ENCODE measurements at places on chromosomes 11 and 22.

DNA sequence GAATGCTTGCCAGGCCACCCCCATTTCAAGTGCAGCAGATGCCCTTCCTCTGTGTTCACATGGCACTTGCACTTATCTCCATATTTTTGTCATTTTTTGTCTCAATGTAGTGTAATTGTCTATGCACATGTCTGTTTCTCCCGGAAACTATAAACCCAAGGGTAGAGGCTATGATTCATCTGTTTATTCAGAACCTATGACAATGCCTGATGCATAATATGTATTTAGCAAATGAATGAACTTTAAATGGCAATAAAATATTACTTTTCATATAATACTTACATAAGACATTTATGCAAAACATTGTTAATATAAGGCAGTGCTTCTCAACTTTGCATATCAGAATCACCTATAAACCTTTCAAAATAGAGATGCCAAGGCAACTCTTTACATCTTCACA lies 6.7 kb downstream of the PAK1 start:
- DNase-seq: no peak

GRCh38 chr11:58757439-58757838 lies 25.7 kb upstream of the GLYAT start:
- no peak for DNase-seq

GRCh38 chr11:103826856-103827255 lies 209.6 kb upstream of the DDI1 start:
- DNase-seq: no peak

GRCh38 chr11:30143098-30143705 lies 87.6 kb upstream of the FSHB start:
- no peak for DNase-seq

DNA sequence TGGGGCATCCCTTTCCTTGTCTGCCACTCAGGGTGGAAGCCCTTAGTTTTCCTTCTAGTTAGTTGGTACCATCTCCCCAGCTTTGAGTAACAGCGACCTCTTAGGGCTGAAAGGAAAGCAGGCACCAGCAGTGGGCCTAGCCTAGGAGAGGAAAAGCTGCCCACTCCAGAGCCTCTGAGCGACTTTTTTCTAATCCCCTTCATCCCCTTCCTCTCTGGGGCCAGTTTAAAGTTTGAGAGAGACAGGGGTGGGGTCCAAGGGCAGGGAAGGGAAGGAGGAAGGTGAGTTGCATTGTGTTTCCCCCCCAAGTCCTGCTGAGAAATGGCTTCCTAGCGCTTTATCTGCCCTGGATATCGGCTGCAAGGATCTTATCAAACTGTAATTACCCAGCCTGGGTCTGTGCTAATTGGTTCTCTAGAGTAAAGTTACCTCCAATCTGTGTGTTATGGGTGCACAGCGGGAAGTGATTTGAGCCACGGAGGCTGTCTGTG lies 573.9 kb upstream of the CADM1 start:
- DNase-seq: no peak

GRCh38 chr11:112548641-112549040 lies 288.0 kb upstream of the PLET1 start:
- no peak for DNase-seq

DNA sequence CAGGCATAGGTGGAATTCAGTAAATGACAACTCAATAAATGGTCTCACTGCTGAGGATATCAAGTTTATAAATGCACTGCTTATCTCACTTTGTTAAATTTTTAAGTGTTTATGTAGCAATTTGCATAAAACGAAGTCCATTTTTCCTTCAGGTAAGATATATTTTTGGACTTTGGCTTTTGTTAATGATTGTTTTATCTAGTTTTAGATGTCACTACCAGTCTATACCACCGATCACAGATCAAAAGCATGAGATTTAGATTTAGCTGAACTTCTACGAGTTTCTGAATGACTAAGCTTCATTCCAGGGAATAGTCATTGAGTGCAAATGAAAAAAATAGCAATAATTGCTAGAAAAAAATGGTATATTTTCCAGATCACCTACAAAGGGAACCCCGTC lies 12.8 kb upstream of the SLC5A12 start:
- DNase-seq: no peak

DNA sequence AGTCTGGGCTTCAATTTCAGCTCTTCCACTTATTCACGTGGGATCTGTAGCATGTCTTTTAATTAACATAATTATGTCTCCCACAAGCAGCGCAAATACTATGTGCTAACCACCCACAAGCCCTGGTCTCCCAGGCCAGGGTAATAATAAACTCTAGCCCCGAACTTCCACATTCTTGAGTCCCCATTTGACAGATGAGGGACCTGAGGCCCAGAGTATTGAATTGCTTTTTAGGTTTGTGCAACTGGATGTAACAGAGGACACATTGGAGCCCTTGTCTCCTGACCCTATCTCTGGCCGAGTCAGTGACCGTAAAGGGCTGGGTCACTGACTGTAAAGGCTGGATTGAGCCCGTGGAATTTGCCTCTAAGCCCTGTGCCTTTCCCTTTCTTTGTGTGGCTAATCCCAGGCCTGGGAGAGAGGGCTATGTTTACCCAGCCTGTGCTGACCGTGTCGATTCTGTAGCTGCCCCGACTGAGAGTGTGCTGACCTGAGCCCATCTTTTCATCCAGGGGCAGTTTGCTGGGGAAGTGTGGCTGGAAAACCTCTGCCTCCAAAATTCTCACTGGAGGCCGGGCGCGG lies 3.9 kb downstream of the CRYBB2 start:
- DNase-seq: peak; percentile 61

- peak; percentile 95 for DNase-seq
These were observed 6.9 kb downstream of the OR10V1 start for GRCh38 chr11:59706518-59707285.

- no peak for DNase-seq
These were observed 227.7 kb upstream of the TENM4 start for GRCh38 chr11:79668575-79668974.

DNA sequence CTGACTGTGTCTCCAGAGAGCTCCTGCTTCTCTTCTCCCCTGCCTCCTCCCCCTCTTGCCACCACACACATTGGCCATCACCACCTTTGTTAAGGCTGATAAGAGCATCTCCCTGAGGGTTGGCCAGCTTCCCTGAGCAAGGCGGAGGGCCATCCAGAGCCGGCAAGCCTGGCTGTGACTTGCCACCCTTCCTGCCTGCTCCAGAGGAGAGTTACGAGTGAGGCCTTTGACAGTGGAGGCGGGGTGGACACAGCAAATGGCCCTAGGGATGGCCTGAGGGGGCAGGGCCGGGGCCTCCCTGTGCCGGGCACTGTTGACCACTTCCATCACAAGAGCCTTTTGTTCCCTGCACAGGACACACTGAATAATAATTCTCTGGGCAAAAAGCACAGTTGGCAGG lies 5.4 kb downstream of the FREY1 start:
- DNase-seq: no peak

GRCh38 chr11:112293614-112294013 lies 33.0 kb upstream of the PLET1 start:
- DNase-seq: no peak

DNA sequence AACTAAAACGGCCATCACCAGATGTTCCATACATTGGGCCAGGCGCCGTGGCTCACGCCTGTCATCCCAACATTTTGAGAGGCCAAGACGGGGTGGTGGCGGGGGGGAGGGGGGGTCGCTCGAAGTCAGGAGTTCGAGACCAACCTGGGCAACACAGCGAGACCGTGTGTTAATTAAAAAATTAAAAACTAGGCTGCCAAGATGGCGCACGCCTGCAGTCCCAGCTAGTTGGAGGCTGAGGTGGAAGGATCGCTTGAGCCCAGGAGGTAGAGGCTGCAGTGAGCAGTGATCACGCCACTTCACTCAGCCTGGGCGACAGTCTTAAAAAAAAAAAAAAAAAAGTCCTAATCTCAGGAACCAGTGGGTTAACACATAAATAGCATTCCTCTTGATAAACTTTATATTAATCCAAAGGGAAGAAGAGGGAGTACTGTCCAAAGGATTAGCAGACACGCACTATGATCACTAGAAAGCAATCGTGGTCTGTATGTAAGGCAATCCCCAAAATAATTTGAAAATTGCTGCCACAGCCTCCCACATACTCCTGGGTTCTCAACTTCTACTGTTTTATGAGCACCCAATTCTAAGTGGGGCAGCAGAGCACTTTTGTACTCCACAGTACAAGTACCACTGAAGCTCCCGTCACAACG lies 604 bp downstream of the PUS3 start:
- no peak for DNase-seq

DNA sequence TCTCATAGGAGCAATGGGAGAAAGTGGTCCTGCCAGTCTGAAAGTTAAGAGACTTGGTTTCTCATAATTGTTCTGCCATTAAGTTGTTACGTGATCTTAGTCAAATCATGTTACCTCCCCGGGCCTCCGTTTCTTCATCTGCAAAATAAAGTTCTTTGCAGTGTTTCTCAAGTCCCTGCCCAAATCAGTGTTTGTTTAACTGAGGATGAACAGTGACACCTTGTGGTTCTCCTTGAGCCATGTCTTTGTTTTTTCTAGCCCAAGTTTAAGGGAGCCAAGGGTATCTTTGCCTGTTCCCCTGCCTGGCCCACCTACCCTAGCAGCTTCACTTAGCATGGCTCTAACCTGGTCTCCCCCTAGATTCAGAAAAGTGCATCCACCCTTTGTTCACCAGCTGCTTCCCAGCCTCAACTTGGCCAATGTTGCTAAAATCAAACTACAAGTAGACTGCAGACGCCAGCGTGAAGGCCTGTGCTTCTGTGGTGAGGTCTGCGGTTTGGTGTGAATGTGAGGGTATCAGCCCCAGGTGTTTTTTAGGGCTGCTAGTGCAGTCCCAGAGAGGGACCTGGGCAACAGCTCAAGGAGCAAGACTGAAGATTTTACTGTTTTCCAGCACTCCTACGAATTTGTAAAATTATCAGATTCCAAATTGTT lies 35.5 kb downstream of the FZD4 start:
- peak; percentile 77 for DNase-seq

Measured in Caco-2 (cell line).